ENCODE measurements at places on chromosomes 7 and 10.

GRCh38 chr10:71916827-71917226, 47.4 kb upstream of the CHST3 start:
- DNase-seq: no peak

- DNase-seq: no peak
Observed at GRCh38 chr10:8146650-8147049, 92.2 kb downstream of the GATA3 start.

GRCh38 chr10:102424916-102425315, 4.3 kb downstream of the FBXL15 start:
- no peak for DNase-seq

DNA sequence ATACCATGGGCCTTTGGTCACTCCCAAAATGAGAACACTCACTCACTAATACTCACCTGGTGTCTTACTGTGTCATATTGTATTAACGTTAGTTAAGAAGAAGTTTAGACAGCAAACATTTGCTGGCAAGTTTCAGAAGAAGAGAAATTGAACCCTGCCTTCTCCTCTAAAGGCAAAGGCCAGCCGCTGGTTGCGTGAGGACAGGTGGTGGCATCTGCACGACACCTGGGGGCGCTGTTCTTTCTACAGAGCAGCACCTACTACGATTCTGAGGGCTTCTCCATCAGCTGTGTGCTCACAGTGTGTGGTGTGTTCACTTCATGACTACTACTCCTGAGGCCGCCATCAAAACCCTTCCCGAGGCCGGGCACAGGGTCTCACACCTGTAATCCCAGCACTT, 17.9 kb upstream of the CLEC2L start:
- no peak for DNase-seq

DNA sequence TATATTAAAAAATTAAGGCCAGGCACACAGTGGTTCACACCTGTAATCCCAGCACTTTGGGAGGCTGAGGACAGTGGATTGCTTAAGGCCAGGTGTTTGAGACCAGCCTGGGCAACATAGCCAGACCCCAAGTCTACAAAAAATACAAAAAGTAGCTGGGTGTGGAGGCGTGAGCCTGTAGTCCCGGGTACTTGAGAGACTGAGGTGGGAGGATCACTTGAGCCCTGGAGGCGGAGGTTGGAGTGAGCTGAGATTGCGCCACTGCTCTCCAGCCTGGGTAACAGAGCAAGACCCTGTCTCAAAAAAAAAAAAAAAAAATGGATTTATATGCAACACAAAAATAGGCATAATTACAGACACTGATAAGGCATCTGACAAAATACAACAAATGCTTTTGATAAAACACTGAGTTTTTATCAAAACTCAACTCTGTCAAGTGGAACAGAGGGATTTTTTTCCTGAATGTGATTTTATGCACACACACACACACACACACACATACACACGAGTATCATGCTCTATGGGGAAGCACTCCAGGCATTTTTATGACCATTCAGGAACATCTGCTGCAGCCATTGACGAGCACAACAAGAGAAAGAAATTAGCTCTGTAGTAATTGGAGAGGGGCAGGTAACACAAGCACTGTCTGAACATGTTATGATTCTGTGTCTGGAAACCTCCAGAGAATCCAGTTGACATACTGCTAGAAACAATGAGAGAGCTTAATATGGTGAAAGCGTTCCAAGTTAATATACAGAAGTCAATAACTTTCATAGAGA, 193.1 kb downstream of the WDR37 start:
- no peak for DNase-seq
